CD8-positive, alpha-beta memory T cell (primary cell): ENCODE measurements at places on chromosomes 1 and 21. TPM values are rescaled to one million over a fixed set of nuclear protein-coding genes. Genes with fewer than 3 reads are reported as not detected.

Gene WDR64
- 0.48 TPM for polyA plus RNA-seq

Gene CC2D1B
- polyA plus RNA-seq, result 11.0 TPM

Gene RHCE
- 0.18 TPM for polyA plus RNA-seq

Gene MR1
- 37.7 TPM for polyA plus RNA-seq

Gene KRTAP7-1
- not detected for polyA plus RNA-seq

Gene HLX
- not detected for polyA plus RNA-seq

Gene RIMS3
- polyA plus RNA-seq, result 5.4 TPM

Gene TSPEAR
- polyA plus RNA-seq, result 0.05 TPM

Gene CCDC27
- polyA plus RNA-seq, result not detected

Gene NTNG1
- not detected for polyA plus RNA-seq

Gene CTH
- polyA plus RNA-seq, result 2.5 TPM

Gene OPTC
- polyA plus RNA-seq, result not detected

Gene BSND
- polyA plus RNA-seq, result not detected

Gene NBPF12
- polyA plus RNA-seq, result 5.2 TPM

Gene TMEM51
- not detected for polyA plus RNA-seq

Gene GNAT2
- not detected for polyA plus RNA-seq

Gene CITED4
- polyA plus RNA-seq, result 16.4 TPM

Gene THEM5
- 0.38 TPM for polyA plus RNA-seq

Gene TMPRSS15
- polyA plus RNA-seq, result not detected

Gene CPT2
- 19.4 TPM for polyA plus RNA-seq

Gene KRTAP19-3
- polyA plus RNA-seq, result not detected

Gene RPTN
- not detected for polyA plus RNA-seq

Gene DEPDC1
- 0.31 TPM for polyA plus RNA-seq

Gene FAM72A
- polyA plus RNA-seq, result 0.69 TPM

Gene C1orf87
- not detected for polyA plus RNA-seq

Gene CD2
- polyA plus RNA-seq, result 440 TPM
